ENCODE measurements at places on chromosomes 1 and 21. TPM values are rescaled to one million over a fixed set of nuclear protein-coding genes. Genes with fewer than 3 reads are reported as not detected.

COL11A1 gene
- not detected for total RNA-seq

KRTAP10-3 gene
- total RNA-seq, result not detected

NEK7 gene
- 46.1 TPM for total RNA-seq

DNA sequence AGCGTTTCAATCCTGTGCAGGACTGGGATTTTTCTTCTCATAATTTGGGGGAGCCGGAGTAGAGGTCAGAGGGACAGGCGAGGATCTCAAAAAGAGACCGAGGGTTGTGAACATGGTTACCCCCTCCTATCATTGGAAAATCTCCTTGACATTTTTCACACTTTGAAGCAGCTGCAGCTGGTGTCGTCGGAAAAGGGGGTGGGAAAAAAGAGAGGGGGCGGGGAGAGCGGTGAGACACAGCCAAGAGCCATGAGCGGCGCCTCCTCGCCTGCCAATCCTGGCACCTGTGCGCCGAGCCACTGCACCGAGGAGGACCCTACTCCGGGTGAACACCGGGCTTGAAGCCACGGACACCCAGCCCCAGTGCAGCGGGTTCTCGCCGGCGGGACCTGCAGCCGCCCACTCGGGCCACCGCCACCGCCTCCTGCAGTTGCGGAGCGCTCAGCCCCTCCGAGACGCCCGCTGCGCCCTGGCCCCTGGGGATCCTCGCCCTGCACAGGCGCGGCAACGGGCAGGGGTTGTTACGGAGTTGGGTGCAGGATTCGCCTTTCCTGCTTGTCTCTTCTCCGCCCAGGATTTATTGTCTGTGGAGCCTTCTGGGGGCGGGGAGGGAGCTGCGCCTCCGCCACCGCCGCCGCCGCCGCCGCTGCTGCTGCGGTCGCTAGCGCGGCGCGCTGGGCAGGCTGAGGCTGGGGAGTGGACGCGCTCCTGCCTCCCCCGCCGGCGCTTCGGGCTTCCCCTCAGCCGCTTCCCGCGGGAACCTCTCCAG lies at the start of gene LRRC7:
Gene LRRC7 (plus strand): TSS at position 271 of the 769 bp plus-strand sequence. CDS start 718 bp downstream, outside the sequence.
- no peak for DNase-seq

- no peak for DNase-seq
These were observed 45.3 kb upstream of the CACNA1E start for GRCh38 chr1:181438013-181438412.

GRCh38 chr1:16191916-16192546 lies 20.4 kb downstream of the ARHGEF19 start:
- no peak for DNase-seq

- no peak for DNase-seq
These were observed 3.7 kb downstream of the MMEL1 start for GRCh38 chr1:2628933-2629626.

GRCh38 chr1:192707978-192708547 lies 72.1 kb downstream of the RGS13 start:
- DNase-seq, result no peak

- no peak for DNase-seq
These were observed 156.2 kb upstream of the C8B start for GRCh38 chr1:57122031-57122430.

DNA sequence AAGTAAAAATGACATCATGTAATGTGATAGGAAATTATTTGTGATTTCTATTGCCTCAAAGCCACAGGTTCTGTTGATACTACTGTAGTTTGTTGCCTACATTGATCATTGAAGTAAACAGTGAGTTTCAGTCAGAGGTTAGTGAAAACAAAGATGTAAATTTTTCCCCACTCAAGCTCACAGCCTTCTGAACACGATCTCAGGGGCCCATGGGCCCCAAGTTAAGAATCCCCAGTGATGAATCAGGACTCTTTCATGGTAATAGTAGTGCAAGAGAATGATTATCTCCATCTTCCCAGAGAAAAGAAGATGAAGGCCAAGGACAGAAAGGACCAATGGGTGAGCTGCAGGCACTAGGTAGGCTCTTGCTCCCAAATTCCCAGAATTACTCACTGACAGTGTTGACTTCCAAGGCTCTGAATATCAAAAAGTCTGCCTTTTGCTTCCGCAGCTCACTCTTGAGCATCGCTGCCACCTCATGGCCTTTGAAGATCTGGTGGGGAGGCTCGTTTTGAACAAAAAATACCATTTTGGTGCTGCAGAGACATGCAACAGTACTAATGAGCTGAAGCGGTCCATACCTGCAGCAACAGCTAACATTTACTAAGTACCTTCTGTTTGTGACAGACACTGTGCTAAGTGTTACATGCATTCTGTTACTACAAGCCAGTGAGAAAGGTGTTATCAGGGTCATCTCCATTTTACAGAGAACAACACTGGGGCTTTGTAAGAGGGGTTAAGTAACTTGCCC lies 113.3 kb downstream of the KIAA0319L start:
- DNase-seq, result no peak

DNA sequence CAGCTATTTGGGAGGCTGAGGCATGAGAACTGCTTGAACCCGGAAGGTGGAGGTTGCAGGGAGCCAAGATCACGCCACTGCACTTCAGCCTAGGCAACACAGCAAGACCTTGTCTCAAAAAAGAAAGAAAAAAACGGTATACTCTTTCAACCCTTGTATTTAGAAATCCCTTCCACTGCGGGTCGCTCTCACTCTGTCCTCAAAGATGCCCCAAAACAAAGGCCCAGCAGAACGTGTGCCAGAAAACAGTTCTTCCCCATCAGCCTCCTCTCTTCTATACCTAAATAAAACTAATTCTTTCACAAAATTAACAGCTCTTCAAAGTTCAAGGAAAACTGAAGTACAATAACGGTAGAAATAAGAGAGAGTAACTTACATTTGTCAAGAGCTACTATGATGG lies 13.2 kb downstream of the SETD4 start:
- no peak for DNase-seq

DNA sequence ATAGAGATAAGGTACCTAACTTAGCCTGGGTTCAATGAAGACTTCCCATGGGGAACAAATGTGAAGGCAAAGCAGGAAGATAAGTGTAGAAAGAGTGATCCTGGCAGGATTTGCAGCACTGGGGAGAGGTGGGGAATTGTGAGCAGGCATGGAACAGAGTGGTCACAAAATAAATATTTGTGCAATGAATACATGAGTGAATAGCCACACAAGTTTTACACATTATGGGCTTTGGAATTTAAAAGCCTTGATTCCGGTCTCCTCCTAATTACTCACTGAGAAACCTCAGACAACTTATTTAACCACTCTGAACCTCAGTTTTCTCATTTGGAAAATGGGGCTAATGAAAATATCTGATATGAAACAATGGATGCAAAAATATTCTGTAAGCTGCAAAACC lies 148.3 kb downstream of the ELAVL4 start:
- DNase-seq, result no peak

Data from Daoy (cell line).